Stimulated activated CD8-positive, alpha-beta memory T cell treated with anti-CD3 and anti-CD28 coated beads, Interleukin-4, amount 100 ng/mL, for 48 hours (primary cell): ENCODE measurements at places on chromosomes 12 and 14.

DNA sequence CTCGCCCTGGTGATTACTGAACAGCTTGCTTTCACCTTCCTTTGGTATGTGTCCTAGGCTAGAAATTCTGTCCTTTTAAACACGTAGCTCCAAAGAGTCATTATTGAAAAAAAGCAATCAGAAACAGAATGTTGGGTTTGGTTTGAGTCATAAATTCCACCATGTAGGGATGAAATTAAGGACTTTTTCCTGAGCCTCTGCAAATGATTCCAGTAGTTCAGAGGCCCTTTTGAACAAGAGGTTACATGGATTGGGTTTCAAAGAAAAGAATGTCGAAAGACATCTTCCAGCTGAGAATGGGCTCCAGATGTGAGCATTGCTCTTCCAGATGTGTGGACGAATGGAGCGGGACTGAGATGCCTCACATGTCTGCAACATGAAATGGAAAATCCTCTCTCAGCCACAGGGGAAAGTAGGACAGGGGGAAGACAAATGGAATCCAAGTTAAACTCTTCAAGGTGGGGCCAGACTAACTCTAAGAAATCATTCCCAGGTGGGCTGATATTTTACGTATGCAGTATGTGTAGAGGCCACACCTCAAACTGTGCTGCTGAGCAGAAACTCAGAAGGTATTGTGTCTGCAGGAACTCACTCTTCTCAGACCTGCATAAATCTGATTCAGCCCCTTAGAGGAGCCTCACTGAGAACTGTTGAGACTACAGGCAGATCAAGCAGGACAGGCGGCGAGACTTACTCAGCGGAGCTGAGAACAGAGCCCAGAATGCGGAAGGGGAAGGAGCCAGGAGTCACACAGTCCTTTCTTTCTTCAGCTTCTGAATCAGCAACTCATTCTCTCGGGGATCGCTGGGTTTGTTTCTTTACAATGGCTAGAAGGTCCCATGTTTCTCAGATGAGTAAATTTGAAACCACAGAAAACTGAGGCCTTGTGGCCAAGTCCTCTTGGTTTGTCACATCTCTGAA is 23.3 kb upstream of the EMP1 start:
- DNase-seq: peak; percentile 50

DNA sequence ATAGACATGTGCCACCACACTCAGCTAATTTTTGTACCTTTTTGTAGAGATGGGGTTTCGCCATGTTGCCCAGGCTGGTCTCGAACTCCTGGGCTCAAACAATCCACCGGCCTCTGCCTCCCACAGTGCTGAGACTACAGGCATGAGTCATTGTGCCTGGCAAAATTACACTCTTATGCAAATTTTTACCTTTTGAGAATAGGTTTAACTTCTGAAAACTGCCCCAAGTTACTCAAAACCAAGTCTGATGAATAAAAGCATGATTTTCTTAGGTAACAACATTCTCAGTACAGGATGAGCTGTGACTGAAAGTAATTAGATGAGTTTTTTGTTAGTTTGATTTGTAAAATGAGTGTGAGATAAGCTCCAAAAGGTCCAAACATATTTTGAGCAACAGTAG is 166.0 kb downstream of the RPS29 start:
- DNase-seq: peak; percentile 43

DNA sequence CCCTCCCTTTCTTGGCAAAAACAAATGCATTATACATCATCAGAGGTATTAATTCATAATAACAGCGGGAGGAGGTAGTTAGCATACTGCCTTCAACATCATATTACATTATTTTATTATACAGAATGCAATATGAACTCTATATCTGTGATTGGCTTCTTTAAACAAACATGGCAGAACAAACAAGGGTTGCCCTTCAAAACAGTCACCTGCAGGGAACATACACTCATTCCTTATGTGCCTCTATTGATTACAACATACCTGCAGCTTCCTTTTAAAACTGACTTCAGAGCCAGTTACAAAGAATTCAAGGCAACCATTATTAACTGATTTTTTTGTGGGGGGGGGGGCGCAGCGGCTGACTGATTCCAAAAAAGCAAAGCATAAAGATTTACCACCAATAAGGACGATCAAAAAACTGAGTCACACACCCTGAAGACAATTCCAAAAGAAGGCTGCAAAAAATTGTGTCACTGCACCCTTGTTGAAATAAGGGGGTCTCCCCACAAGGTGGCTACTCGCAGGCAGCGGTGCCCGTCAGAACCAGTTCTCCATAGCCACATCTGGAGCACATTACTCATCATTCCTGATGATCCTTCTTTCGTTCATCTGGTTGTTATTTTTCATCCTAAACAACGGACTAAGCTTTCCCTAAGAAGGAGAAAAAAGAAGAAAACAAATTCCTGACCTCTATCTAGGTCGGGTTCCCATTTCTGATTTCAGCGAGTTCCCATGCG is 51.8 kb downstream of the SMUG1 start:
- DNase-seq: no peak

DNA sequence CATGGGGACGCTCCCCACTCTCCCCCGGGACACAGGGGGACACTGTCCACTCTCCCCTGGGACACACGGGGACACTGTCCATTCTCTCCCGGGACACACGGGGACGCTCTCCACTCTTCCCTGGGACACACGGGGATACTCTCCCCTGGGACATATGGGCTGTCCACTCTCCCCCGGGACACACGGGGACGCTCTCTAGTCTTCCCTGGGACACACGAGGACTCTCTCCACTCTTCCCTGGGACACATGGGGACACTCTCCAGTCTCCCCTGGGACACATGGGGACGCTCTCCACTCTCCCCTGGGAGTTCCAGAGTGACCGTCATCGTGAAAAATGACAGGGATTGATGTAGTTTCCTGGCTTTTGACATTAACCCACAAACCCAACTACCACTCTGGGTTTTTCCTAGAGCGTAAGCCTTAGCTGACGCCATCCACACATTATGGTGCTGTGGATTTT is 3.0 kb upstream of the P2RX2 start:
- no peak for DNase-seq

DNA sequence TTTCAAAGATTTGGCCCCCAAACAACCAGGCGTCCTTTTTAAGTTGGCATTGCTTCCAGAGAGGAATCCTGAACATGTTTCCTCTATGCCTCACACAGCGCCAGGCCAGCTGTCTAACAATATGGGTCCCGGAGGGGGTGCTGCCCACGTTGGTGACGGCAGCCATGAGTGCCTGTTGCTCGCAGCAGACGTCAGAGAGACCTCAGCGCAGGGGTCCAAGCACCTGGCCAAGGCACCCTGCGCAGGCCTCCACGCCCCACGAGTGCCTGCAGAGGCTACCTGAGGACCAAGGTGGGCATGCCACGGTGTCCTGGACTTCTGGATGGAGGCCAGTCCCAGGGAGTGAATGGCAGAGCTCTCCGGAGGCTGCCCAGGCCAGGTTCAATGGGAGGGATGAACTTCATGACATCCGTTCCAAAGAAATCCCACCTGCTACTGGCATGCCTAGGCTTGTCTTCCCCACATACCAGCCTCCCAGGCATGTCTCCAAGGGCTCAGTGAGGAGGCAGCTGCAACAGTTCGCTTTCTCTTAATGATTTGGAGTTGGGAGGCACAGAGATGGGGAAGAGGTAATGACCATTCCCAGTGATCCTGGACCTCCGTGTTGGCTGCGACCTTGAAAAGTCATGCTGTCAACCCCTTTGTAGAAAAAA is 11.6 kb upstream of the FOXN3 start:
- DNase-seq: no peak
